ENCODE measurements at places on chromosomes 16 and 17.
A peak's percentile ranks its signal among the peaks of the same experiment; 100 is the strongest.

GRCh38 chr17:2263183-2264066, 40.2 kb downstream of the SMG6 start:
- no peak for DNase-seq

DNA sequence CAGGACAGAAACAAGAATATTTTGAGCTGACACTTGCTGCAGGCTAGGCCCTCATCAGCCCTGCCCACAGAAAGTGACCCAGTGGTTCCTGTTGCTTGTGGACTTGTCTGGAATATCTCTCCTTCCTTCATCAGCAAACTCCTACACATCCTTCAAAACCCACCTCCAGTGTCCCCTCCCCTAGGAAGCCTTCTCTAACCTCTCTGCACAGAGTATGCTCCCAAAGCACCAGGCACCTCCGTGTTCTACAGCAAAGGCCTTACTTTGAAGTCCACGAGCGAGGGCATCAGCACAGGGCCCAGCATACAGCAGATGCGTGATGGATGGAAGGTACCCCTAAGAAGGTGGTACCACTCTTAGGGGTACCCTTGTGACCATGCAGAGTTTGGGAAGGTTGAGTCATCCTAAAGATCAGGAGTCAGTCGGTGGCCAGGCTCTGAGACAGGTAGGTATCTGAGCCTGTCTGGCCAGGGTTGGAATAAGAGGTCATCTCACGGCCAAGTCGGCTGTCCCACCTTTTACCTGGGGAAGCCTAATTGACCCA, 2.0 kb downstream of the CCDC102A start:
- no peak for DNase-seq

- no peak for DNase-seq
Measured at GRCh38 chr16:89549007-89549700, 11.3 kb upstream of the RPL13 start.

DNA sequence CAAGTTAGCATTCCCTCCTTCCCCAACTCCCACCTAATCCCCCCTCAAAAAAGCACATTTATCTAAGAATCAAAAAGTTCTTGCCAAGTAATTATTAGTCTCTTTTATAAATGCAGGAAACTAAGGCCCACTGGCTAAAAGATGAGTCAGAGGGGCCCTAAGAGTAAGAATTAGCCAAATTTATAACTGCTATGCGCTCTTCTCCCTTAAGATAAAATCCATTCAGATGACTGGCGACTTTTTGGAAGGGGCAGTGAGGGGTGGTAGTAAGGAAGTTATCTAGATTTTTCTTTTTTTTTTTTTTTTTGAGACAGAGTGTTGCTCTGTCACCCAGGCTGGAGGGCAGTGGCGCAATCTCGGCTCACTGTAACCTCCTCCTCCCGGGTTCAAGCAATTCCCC, 17.1 kb downstream of the ZNF652 start:
- no peak for DNase-seq

DNA sequence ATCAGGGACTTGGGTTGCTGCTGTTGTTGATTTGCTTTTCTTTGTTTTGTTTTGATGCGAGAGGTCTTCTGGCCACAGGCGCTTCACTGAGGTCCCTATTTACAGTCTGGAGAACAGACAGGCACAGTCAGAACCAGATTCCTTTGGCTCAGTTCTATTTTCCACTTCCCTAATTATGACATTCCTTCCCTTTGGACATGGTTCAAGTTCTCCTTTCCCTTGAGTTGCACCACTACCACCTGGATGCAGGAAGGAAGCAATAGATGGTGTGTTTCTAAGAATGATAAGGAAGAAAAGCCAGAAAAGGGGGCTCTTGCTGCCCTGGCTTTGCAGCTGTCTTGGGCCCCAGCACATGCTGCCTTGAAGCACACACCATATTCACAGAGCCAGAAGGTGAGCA, 160.6 kb downstream of the MAF start:
- DNase-seq = no peak

DNA sequence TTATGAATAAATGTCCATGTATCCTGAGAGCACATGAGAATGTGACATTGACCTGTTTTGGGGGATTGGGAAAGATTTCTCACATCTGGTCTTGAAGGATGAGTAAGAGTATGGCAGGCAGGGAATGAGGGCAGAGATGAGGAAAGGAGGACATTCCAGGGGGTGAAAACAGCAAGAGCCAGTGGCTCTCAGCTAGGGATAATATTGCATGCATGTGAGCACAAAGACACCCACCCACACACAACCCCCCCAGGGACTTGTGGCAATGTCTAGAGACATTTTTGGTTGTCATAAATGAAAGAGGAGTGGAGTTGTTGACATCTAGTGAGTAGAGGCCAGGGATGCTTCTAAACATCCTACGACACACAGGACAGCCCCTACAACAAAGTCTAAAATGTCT, 6.0 kb downstream of the MYO1D start:
- DNase-seq = no peak

DNA sequence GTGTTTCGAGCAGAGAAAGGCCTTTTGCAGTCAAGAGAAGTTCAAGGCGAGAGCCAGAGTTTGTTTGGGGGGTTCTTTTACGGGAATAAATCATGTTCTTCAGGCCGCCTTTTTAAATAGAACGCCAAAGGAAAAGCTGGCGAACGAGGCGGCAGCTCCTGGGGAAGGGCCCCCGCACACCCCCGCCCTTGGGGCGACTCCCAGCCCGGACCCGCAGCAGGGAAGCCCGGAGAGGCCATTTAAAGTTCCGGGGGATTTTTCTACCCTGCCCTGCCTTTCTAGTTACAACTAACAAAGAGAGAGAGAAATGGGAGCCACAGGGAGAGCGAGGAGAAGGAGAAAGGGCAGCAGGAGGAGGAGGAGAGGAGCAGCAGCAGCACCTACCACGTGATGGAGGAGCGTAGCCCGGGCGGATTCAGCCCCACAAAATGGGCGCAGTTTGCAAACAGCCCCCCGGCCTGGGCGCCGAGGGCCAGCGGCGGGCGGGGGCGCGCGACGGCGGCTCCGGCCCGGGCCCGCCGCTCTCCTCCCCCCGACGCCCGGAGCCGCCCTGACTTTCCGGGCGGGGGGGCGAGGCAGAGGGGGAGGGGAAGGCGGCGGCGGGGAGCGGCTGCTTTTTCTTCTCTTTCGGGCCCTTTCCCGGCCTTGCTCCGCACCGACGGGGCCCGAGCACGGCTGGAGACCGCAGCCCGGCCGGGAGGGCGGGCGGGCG, 634 bp downstream of the KANSL1 start:
- DNase-seq = peak; percentile 88

GRCh38 chr17:4142107-4142900, 526 bp downstream of the ZZEF1 start:
- peak; percentile 45 for DNase-seq

GRCh38 chr17:64354396-64354795, 36.3 kb downstream of the PECAM1 start:
- DNase-seq = no peak

DNA sequence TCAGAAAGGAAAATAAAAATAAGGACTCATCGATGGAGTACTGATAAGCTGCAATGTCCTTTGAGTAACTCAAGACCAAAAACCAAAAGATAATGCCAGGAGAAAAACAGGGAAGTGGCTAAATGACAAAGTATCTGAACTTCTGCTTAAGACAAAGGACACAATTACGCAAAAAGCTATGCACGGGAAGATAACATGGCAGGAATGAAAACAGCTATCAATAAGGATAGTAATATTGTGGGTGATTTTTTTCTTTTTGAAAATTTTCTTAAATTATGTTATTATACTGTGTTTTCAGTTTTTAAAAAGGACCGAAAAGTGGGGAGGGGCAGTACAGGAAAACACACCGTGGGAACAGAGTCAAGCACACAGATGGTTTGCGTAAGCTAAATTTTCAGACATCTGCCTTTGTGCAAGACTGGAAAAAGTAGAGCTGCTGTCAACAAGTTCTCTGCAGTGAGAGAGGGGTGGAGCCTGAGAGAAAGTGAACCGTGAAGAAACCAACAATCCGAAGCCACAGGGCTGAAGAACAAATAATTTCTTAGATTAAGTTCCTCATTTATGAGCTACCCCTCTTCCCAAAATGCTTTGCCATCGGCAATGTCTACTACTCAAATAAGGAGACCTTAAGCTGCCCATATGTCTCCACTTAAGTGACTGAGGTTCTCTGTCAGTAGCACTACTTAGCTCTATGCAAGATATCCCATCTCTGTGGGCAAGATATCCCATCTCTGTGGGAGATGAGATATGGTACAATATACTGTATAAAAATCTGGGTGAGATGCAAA, 99.9 kb upstream of the CORO6 start:
- peak; percentile 86 for DNase-seq

DNA sequence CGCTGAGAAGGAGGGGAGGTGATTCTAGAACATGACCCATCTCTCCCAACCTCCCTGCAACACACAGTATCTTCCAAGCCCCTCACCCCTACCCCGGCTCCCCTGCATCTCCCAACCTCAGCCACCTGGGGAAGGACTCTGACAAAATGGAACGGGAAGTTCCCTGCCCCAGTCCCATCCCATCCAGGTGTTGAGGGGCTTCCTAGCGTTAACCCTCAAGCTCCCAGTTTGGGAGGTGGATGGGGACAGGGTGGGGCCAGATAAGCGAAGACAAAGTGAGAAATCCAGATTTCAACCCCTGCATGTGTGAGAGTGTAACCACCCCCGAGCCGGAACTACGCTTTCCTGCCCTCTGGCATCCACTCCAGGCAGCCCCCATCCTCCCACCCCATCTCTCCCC, 1.8 kb downstream of the ZSCAN10 start:
- no peak for DNase-seq

- DNase-seq = no peak
Measured at GRCh38 chr16:66387817-66388332, 21.4 kb downstream of the CDH5 start.

GRCh38 chr17:30950669-30951399, 20.0 kb upstream of the RNF135 start:
- DNase-seq = no peak
